ENCODE measurements at places on chromosomes 11 and 22.

DNA sequence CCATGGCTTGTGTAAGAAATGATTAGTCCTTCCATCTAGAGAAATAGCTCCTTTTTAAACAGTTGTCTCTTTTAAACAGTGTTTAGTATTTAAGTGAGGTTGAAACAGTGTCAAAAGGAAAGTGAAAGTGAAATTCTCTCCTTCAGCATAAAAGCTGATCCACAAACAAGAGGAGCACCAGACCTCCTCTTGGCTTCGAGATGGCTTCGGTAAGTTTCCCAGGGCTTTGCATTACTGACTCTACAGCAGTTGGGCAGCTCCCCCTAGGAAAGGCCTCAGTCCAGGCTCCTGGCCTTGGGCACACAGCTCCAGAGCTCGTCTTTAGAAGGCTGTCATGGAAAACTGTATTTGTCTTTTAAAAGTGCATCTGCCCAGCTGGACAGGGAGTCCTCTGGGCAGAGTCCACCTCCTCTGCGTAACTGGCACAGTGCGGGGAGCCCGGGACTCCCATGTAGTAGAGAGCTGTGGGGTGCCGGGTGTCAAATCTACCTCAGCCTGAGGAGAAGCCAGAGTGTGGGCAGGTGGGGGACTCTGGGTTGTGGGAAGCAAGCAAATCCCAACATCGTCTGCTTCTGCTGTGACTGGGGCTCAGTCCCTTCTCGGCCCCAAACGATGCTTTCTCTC, at the start of gene PLAAT4:
Gene PLAAT4, plus strand, starts transcription at position 140 of the 624 bp plus-strand sequence. Its CDS starts 61 bp downstream, at position 201.
- peak; percentile 70 for DNase-seq

DNA sequence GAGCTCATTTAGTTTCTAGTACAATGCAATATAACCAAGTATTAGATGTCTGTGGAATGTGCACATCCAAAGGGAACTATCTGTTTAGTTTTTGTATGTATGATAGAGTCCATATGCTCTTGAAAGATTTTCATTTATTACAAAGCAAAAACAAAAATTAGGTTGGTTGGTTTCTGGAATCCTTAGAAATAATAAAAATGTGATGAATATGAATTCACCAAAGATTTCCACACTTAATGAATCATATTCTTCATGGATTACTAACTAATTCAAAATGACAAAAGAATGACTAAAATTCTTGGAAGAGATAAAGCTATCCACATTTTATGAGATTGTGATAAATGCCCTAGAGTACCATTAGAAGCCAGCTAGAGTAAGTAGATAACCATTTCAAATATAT, 261.1 kb downstream of the SBF2 start:
- no peak for DNase-seq

DNA sequence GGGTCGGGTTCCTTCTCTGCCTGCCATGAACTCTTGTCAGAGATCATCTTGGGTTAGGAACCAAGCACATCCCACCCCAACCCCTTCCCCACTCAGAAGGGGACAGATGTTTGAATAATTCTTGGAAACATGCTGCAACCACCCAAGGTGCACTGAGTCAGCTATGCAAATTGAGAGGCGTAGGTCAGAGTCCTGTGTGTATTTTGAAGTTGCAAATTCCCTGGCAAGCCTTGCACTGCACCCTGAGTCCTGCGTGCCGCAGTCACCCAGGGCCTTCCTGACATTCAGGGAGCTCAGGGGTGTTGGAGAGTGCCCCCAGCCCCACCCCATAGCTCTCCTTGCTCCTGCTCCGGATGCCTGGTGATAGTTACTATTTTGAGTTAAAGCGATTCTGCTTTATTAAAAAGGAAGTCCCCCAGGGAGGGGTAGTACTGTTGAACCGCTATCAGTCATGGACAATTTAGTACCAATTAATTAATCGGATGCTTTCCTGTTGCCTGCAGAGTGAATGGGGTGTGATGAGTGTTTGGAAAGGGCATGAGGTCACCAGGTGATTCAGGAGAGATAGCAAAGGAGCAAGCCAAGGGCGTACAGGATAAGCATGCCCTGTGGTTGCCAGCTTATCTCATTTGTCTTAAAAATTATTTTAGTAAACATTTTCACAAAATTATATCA, 123.7 kb downstream of the GRIK4 start:
- no peak for DNase-seq

GRCh38 chr11:130737041-130737830, 179.0 kb downstream of the SNX19 start:
- DNase-seq, result no peak

- DNase-seq, result no peak
These were observed 73.5 kb upstream of the CADM1 start for GRCh38 chr11:115577701-115578100.

- no peak for DNase-seq
These were observed 72.2 kb downstream of the CDKN1C start for GRCh38 chr11:2813141-2813908.

Data from midbrain (tissue), 1 donor.